ENCODE measurements at places on chromosomes 4 and X. TPM values are rescaled to one million over a fixed set of nuclear protein-coding genes. Genes with fewer than 3 reads are reported as not detected.

DNA sequence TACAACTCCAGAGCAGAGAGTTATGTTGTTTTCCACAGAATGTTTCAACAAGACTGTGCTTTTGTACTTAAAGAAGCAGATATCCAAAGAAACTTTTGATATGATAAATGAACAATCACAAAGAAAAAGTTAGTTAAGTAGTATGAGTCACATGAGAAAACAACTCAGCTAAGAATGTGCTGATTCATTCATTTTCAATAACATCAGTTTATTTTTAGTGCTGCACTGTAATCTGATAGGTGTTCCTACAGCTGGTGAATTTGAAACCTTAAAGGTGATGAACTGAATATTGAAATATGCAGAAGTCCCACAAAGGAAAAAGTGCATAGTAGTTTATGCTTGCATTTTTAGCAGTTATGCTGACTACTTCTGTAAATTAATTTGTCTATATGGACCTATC, 180.3 kb upstream of the TENM3 start:
- DNase-seq = peak; percentile 52

DNA sequence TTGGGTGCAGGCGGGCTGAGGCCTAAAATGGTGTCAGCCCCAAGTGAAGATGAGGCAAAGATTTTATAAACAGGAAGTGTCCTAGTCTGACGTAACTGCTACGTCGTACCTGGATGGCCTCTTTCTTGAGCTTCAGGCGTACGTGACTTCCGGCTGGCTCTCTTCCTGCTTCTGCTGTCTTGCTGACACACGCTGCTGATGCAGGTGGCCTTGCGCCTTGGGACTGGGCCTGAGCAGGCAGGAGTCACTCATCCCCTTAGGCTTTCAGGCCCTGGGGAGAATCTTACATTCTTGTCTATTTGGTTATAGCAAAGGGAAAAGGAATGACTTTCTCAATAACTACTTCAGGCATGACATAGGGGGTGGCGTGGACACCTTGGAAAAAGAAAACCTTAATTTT, 20.1 kb upstream of the ABRAXAS1 start:
- DNase-seq = no peak

GSPT2 gene
- polyA plus RNA-seq = 2.6 TPM

DNA sequence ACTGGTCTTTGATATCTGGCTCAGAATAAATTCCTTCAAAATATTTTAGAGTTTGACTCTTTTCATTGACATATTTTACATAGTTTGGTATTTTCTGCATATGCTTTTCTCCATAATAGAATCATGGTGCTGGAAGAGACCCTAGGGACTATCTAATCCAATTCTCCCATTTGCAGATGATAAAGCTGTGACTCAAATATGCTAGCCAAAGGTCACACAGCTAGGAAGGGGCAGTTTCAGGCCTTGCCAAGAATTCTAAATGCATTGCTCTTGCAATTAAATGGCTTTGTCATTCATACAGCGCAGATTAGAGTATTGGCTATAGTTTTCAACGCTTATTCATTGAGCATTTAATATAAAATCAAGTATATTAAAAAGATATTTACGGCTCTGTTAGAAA, 374.1 kb upstream of the RASGEF1B start:
- DNase-seq = no peak

DNA sequence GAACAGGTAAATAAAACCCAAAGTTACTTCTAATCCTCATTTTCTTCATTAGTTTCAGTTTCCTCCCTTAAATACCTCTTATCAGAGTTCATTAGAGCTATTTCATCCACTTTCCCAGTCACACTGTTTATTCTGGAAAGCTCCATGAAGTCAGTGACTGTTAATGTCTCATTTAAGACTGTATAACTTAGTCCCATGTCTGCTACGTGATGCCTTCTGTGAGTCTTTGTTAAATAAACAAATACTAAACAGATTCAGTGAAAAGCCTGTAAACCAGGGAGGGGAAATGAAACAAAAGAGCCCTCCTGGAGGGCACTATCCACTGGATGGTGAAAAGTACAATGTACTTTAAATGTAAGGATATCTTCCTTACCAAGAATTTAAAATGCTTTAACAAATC, 24.7 kb downstream of the ACE2 start:
- DNase-seq = no peak
